Thyroid gland (tissue), 4 donors: ENCODE measurements at places on chromosomes 13 and 19. TPM values are rescaled to one million over a fixed set of nuclear protein-coding genes. Genes with fewer than 3 reads are reported as not detected.

DNA sequence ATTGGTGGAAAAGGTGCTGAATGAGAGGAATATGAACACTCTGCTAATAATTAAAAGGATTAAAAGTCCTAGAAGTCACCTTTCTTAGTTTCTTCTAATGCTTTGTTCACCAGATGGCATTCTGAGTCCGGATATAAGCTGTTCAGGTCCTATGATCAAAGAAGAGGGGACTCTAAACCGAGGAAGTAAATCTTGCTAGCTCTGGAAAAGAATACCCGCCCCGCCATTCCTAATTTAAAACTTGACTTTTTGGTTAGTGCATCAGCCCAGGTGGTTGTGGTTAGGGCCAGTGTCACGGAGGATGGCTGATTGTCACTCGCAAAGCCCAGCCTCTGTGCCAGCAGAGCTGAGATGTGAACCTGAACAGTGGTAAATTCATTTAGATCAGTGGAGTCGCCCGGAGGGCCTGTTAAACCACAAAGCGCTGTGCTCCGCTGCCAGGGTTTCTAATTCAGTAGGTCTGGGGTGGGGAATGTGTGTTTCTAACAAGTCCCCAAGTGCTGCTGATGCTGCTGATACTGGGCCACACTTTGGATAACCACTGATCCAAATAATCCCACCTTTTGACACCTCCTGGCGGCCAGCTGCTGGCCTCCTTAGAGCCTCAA, 425.4 kb downstream of the DCT start:
- H3K27me3 ChIP-seq, result no peaks in the 10 kb centered on the region
- no peak for DNase-seq
- H3K27ac ChIP-seq, result no peak overlapping the region
- H3K4me3 ChIP-seq, result no peak overlapping the region
- H3K4me1 ChIP-seq, result no peaks in the 10 kb centered on the region
- H3K36me3 ChIP-seq, result no peaks in the 10 kb centered on the region

DNA sequence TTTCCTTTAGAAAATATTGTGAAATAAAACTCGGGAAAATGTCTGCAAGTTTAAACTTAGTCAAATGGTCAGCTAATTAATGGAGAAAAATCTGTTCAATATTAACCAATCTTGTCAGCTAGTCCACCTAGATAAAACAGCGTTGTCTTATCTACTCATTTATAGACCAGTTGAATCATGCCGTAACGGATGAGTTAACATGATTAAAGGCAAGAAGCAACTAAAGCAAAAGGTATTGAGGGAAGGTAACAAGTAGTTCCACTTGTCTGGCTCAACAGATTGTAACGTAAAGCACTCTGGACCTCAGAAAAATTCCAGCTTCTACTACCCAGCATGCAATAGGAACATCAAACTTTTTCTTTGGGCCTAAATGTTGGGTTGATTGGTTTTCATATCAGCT, 958.2 kb downstream of the DIAPH3 start:
- no peak for DNase-seq
- H3K27ac ChIP-seq, result no peak overlapping the region
- H3K4me3 ChIP-seq, result no peak overlapping the region
- H3K36me3 ChIP-seq, result no peaks in the 10 kb centered on the region

ODAD3 gene
- 6.8 TPM for total RNA-seq

NLRP4 gene
- total RNA-seq, result not detected

ARMC6 gene
- 41.3 TPM for total RNA-seq

- H3K27ac ChIP-seq, result no peak overlapping the region
- H3K4me1 ChIP-seq, result peaks cover 7% of the 10 kb centered on the region
- H3K36me3 ChIP-seq, result peaks cover 17% of the 10 kb centered on the region
Observed at GRCh38 chr13:98896868-98897144, 81.1 kb downstream of the DOCK9 start.

GRCh38 chr13:42484386-42484785, 89.6 kb upstream of the TNFSF11 start:
- H3K36me3 ChIP-seq, result no peaks in the 10 kb centered on the region
- H3K27me3 ChIP-seq, result no peaks in the 10 kb centered on the region
- H3K4me1 ChIP-seq, result no peaks in the 10 kb centered on the region

DNA sequence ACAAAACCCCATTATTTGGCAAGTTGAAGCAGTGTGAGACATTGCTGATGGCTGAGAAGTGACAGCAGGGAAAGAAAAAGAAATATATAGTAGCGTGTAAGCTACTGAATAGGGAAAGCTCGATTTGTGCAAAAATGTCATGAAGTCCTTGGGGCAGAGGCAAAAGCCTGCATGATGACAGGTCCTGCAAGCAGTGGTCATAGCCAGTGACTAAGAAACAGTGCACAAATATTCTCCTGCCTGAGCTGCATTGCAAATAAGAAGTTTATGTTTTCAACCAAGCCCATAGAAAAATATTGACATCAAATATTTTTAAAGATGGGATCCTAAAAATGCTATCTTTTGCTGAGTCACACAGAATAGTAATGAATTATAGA, 270.0 kb downstream of the SLITRK6 start:
- H3K27me3 ChIP-seq, result peaks cover 8% of the 10 kb centered on the region
- DNase-seq, result no peak
- H3K36me3 ChIP-seq, result no peaks in the 10 kb centered on the region
- H3K4me1 ChIP-seq, result no peaks in the 10 kb centered on the region
- no peak overlapping the region for H3K4me3 ChIP-seq
- no peak overlapping the region for H3K27ac ChIP-seq

ATCAY gene
- total RNA-seq, result 0.10 TPM

RXFP2 gene
- not detected for total RNA-seq

GRCh38 chr13:89061821-89062220, 1390.7 kb downstream of the SLITRK5 start:
- no peak overlapping the region for H3K27ac ChIP-seq
- H3K27me3 ChIP-seq, result no peaks in the 10 kb centered on the region
- no peak for DNase-seq
- H3K4me1 ChIP-seq, result no peaks in the 10 kb centered on the region
- no peak overlapping the region for H3K4me3 ChIP-seq

DNA sequence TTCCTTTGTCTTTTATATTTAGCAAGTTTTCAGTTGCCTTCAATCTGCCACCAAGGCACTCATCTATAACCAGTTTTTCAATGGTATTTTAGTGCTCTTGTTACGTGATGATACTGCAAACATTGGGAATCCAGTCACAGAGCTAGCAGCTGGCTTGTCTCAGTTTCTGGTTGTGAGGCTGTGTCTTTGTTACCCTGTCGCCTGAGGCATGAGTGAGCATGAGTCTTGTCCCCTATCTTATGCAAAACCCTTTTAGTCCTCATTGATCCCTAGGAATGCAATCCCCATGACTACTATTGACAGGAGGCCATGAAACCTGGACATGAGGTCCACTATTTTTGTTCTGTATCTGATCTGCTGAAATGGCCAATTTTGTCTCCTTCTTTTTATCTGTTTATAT, 391.0 kb downstream of the LMO7 start:
- no peaks in the 10 kb centered on the region for H3K4me1 ChIP-seq
- H3K4me3 ChIP-seq, result no peak overlapping the region
- H3K27me3 ChIP-seq, result no peaks in the 10 kb centered on the region
- H3K36me3 ChIP-seq, result no peaks in the 10 kb centered on the region

CLDN10 gene
- not detected for total RNA-seq

DNA sequence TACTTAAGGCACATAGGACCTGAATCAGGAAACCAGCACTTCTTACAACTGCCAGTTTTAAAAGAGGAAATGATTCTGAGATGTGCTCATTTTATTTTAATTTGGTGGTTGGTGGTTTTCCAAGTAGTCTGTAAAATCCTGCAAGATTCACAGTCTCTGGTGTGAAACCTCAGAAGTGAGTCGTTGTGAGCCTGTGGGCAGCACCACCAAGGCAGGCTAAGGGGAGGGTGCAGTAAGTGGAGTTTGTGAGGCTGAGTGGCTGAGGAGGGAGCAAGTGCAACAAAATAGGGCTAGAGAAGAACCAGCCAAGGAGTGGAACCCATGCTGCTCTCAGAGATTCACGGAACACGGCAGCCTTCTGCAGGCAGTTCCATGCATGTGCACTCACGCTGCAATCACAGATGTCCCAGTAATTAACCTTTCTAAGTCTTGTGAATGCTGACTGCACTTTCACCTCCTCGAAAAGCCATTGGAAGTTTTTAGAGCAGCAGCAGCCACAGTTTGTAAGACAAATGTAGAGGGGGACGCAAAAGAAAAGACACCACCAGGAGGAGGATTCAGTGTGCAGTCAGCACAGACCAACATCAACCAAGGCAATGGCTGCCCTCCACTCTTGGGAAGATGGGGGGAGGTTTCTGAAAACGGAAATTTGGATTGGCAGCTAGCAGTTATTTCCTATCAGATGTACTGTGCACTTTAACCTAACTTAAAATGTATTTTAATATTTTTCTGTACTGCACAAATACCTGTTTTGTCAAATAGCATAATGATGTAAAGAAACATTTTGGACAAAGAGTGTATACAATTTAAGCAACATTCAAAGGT, 44.9 kb downstream of the ESD start:
- no peaks in the 10 kb centered on the region for H3K27me3 ChIP-seq
- H3K4me1 ChIP-seq, result no peaks in the 10 kb centered on the region
- no peaks in the 10 kb centered on the region for H3K36me3 ChIP-seq
- no peak overlapping the region for H3K27ac ChIP-seq

GRCh38 chr13:37960427-37960826, 90.9 kb upstream of the TRPC4 start:
- DNase-seq, result no peak
- no peak overlapping the region for H3K4me3 ChIP-seq
- H3K4me1 ChIP-seq, result no peaks in the 10 kb centered on the region
- H3K27ac ChIP-seq, result no peak overlapping the region

DNA sequence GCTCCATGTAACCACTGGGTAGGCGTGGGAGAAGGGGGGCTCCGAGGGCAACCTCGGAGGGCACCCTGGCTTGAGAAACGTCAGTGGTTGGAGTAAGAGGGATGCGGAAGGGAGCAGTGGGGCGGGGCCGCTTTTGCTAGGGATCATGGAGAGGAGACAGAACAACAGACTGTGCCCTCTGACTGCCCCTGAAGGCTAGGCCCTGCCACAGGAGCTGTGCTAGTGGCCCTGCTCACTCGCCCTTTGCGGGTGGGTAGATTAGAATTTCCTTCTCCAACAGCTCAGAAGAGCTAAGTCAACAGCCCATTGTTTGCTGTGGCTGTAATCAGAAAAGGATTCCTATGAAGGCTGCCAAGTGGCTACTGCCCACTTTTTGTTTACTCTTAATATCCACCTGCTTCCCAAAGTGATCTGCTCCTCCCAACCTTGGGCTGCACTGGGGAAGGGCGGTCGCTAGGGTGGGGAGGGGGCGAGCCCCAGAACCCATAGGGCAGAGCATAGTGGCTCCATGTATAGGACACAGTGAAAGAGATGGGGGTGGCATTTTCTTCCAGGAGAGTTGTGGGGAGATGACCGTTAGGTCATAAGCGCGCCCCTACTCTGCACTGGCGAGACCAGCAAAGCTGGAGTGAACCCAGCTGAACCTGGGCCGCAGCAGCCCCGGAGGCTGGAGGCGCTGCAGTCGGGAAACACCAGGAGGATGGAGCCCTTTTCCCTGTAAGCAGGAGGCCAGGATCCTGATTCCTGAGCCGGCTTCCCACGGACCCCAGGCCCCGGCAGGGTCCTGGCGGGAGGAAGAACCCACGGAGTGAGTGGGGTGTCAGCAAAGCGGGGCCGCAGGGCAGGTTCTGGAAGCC, 1.9 kb upstream of the C1QTNF9 start:
- peaks cover 15% of the 10 kb centered on the region for H3K36me3 ChIP-seq
- H3K27ac ChIP-seq, result no peak overlapping the region
- no peak overlapping the region for H3K4me3 ChIP-seq
- H3K27me3 ChIP-seq, result no peaks in the 10 kb centered on the region

DNA sequence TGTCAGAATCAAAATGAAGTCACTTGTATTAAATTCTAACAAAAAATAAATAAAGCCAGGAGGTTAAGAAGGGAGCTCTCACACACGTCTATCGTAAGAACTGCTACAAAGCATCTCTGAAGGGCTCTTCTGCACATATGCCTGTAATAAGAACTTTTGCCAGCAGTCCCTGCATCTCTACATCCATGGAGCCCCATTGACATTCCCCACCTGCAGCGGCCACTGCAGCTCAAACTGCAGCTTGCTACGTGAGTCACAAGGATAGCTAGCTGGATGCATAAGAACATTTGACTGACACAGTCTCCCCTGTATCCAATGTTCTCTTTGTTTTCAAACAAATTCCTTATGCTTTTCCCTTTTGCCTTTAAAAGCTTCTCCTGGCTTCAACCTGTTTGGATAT, 68.3 kb downstream of the DNAJC3 start:
- no peaks in the 10 kb centered on the region for H3K36me3 ChIP-seq
- H3K4me1 ChIP-seq, result peaks cover 16% of the 10 kb centered on the region
- no peak for DNase-seq
- H3K27me3 ChIP-seq, result no peaks in the 10 kb centered on the region

DNA sequence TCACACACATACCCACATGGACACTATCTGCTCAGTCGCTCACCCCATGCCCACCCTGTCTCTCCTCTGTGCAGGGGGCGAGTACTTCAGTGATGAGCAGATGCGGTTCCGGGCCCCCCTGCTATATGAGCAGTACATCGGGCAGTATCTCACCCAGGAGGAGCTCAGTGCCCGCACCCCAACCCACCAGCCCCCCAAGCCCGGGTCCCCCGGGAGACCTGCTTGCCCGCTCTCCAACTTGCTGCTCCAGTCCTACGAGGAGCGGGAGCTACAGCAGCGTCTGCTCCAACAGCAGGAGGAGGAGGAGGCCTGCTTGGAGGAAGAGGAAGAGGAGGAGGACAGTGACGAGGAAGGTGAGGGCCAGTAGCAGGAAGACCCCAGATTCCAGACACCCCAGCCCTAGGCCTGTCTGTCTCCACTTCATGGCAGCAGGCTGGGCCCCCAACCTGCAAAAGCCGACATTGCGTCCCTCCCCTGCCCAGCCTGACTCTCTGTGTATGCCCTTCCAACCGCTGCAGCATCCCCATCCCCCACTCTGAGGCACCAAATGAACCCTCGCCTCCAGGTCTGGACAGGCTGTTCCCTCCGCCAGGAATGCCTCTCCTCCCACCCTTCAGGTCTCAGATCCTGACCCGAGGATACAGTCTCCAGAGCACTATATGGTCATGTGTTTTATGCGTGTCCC, 9.7 kb downstream of the CCDC97 start:
- no peak for DNase-seq
- H3K27ac ChIP-seq, result no peak overlapping the region
- H3K4me3 ChIP-seq, result no peak overlapping the region
- H3K4me1 ChIP-seq, result peaks cover 5% of the 10 kb centered on the region

MEIS3 gene
- total RNA-seq, result 6.0 TPM

- H3K4me3 ChIP-seq, result no peak overlapping the region
- DNase-seq, result peak; percentile 37
- H3K27ac ChIP-seq, result peak overlapping the region; percentile 59
- peaks cover 12% of the 10 kb centered on the region for H3K36me3 ChIP-seq
- H3K4me1 ChIP-seq, result peaks cover 12% of the 10 kb centered on the region
Observed at GRCh38 chr13:40943073-40943472, 76.0 kb downstream of the ELF1 start.
